Caco-2 (cell line): ENCODE measurements at places on chromosomes 7 and 10.

- H3K27me3 ChIP-seq, result no peaks in the 10 kb centered on the region
- no peak for DNase-seq
- no peak overlapping the region for H3K27ac ChIP-seq
- H3K4me3 ChIP-seq, result no peak overlapping the region
Observed at GRCh38 chr7:24115661-24116060, 168.3 kb upstream of the NPY start.

DNA sequence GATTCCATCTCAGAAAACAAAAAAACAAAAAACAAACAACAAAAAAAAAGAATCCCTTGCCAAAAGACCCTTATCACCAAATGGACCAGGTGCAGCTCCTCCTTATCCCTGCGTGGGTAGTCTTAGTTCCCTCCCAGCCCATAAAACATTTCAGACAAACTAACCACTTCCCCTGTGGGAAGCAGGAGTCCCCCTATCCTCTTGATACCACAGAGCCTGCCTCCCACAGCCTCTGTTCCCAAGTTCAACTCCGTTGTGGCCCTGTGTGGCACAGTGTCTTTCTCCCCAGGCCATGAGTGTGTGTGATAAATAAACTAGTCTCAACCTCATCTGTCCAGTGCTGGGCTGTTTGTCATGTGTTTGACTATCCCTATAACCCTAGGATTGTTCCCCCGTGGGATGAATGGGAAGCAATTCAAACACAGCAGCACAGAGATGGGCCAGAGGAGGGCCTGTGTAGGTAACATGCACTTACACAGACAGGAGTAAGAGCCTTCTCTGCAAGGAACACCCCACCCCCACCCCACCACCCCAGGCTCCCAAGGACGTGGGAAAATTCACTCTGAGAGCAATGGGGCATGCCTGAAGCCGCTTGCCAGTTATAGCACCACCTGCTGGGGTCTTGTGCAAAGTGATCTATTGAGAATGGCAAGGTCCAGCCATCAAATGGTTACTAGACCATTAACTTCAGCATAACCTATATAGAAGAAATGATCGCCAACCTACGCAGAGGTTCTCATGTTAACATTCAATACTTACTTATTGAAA, 147.1 kb upstream of the GHITM start:
- H3K27ac ChIP-seq, result no peak overlapping the region
- no peaks in the 10 kb centered on the region for H3K4me1 ChIP-seq
- H3K27me3 ChIP-seq, result no peaks in the 10 kb centered on the region

- H3K4me1 ChIP-seq, result no peaks in the 10 kb centered on the region
- no peak for DNase-seq
- H3K4me3 ChIP-seq, result no peak overlapping the region
- no peaks in the 10 kb centered on the region for H3K36me3 ChIP-seq
- H3K27ac ChIP-seq, result no peak overlapping the region
- H3K27me3 ChIP-seq, result no peaks in the 10 kb centered on the region
Observed at GRCh38 chr7:132709971-132710567, 133.8 kb upstream of the PLXNA4 start.

- no peaks in the 10 kb centered on the region for H3K27me3 ChIP-seq
- H3K27ac ChIP-seq, result no peak overlapping the region
- H3K4me3 ChIP-seq, result no peak overlapping the region
- DNase-seq, result no peak
- no peaks in the 10 kb centered on the region for H3K36me3 ChIP-seq
- no peaks in the 10 kb centered on the region for H3K4me1 ChIP-seq
Observed at GRCh38 chr7:41578700-41579099, 124.2 kb downstream of the INHBA start.

DNA sequence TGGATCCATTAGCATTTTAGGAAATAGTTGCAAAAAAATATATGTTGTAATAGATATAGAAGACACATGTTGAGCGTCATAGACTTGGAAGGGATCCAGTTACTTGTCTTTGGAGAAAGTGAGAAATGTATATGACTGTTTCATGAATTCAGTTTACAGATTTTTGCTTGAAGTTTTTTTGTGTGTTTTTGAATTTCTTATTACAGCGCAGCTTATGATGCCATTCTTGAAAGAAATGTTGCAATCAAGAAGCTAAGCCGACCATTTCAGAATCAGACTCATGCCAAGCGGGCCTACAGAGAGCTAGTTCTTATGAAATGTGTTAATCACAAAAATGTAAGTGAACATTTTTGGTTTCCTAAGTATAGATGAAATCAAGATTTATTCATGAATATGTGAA, 98.2 kb downstream of the MAPK8 start:
- no peaks in the 10 kb centered on the region for H3K27me3 ChIP-seq
- H3K36me3 ChIP-seq, result no peaks in the 10 kb centered on the region; the same call in 1 of the 2 replicates
- no peak overlapping the region for H3K27ac ChIP-seq

DNA sequence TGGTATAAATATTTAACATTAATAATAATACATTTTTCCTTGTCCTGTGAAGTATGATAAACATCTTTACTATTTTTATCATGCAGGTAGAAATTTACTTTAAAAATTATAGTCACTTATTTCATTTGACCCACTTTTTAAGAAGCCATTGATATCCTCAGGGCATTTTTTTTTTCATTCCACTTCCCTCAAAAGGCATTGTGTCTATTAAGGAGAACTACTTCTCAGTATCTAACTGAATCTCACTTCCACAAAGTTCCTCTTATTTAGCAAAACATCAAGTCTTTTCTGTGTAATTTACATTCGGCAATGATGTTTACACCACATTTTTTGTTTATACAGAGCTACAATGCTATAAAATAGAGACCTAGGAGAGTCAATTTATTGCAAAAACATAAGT, 388.2 kb upstream of the AKR1E2 start:
- no peak for DNase-seq
- peaks cover 14% of the 10 kb centered on the region for H3K4me1 ChIP-seq
- H3K27ac ChIP-seq, result no peak overlapping the region
- no peak overlapping the region for H3K4me3 ChIP-seq
- no peaks in the 10 kb centered on the region for H3K27me3 ChIP-seq

GRCh38 chr7:152073352-152073751, 47.9 kb downstream of the GALNT11 start:
- peak overlapping the region; percentile 9 for H3K27ac ChIP-seq
- no peak for DNase-seq
- peaks cover 29% of the 10 kb centered on the region for H3K4me1 ChIP-seq
- no peaks in the 10 kb centered on the region for H3K36me3 ChIP-seq
- no peaks in the 10 kb centered on the region for H3K27me3 ChIP-seq
- no peak overlapping the region for H3K4me3 ChIP-seq

- H3K27ac ChIP-seq, result no peak overlapping the region
- H3K4me1 ChIP-seq, result no peaks in the 10 kb centered on the region
- H3K4me3 ChIP-seq, result no peak overlapping the region
- DNase-seq, result no peak
Observed at GRCh38 chr10:80700252-80700651, 162.6 kb downstream of the SH2D4B start.

DNA sequence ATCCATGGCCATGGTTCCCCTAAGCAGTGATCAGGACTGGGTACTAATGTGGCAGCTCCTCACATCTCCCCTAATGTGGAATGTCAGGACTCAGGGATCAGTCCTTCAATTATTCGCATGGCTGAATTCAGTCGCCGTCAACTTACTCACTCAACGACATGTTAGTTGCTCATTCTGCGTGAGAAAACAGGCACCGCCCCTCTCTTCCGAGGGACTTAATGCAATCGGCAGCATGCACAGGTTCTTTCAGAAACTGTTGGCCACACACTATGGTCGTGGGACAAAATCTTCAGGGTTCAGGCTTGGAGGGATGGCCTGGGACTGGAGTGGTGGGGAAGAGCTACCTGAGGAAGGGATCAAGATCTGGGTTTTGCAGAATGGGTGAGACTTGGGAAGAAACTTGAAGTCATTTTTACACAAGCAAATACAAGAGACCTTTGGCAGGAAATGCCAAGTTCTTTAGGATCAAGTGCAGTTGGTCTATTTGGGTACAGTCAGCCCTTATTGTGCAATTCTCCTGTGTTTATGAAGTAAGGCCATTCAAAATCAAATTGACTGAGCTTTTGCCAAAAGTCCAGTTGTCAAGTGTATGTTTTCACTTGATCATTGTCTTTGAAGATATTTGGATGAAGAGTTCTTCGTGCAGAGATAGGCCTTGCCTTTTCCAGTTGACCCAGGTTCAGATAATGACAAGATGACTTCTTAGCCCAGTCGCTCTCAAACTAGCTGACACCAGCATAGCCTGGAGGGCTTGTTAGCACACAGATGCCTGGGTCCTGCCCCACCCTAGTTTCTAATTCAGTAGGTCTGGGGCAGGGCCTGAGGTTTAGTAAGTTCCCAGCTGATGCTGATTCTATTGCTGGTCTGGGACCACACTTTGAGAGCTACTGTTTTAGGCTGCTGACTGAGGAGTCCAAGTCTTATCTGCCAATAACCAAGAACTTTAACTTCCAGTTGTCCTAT, 48.5 kb downstream of the LRRC18 start:
- no peaks in the 10 kb centered on the region for H3K4me1 ChIP-seq
- H3K4me3 ChIP-seq, result no peak overlapping the region
- no peak for DNase-seq
- H3K36me3 ChIP-seq, result no peaks in the 10 kb centered on the region
- H3K27me3 ChIP-seq, result peaks cover 2% of the 10 kb centered on the region; the same call in 1 of the 2 replicates
- H3K27ac ChIP-seq, result no peak overlapping the region

DNA sequence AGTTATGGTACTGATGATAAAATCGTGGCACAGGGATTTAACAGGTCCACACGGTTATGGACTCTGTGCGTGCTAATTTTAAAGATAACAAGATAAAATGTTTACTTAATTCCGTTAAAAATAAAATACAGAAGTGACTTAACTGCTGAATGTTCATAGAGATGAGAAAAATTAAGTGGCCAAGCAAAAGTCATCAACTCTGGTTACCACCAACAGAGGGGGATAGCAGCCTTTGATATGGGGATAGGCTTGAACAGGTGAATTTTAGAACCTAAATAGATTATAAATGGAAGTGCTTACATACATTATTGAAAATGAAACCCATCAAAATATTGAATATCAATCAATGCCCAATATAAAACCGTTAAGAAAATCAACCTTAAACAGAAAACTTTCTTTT, 245.0 kb downstream of the WDR37 start:
- no peak for DNase-seq
- H3K4me3 ChIP-seq, result no peak overlapping the region
- no peaks in the 10 kb centered on the region; the same call in none of the 2 replicates for H3K27me3 ChIP-seq
- H3K36me3 ChIP-seq, result no peaks in the 10 kb centered on the region
- no peak overlapping the region for H3K27ac ChIP-seq

- peaks cover 4% of the 10 kb centered on the region; the same call in 1 of the 2 replicates for H3K4me1 ChIP-seq
- H3K27me3 ChIP-seq, result peaks cover 2% of the 10 kb centered on the region
- H3K4me3 ChIP-seq, result peak within 1 kb of the TSS; percentile 47
- no peaks in the 10 kb centered on the region for H3K36me3 ChIP-seq
Observed at GRCh38 chr7:107044347-107045194, at the start of gene PRKAR2B. TSS of gene PRKAR2B (plus strand) at chr7:107044705. CDS start at chr7:107044908, 203 bp downstream.

- peaks cover 1% of the 10 kb centered on the region; the same call in 1 of the 2 replicates for H3K27me3 ChIP-seq
Observed at GRCh38 chr10:60942788-60943315, 1.1 kb downstream of the RHOBTB1 start.

GRCh38 chr10:49408519-49409306, 12.8 kb upstream of the DRGX start:
- H3K4me1 ChIP-seq, result peaks cover 3% of the 10 kb centered on the region; the same call in 1 of the 2 replicates
- H3K27ac ChIP-seq, result no peak overlapping the region
- no peak for DNase-seq
- no peaks in the 10 kb centered on the region for H3K36me3 ChIP-seq
- no peak overlapping the region for H3K4me3 ChIP-seq
- H3K27me3 ChIP-seq, result no peaks in the 10 kb centered on the region; the same call in 1 of the 2 replicates

- no peak overlapping the region for H3K4me3 ChIP-seq
- no peaks in the 10 kb centered on the region for H3K36me3 ChIP-seq
- peak overlapping the region; percentile 51 for H3K27ac ChIP-seq
- H3K27me3 ChIP-seq, result no peaks in the 10 kb centered on the region; the same call in 1 of the 2 replicates
- peaks cover 6% of the 10 kb centered on the region for H3K4me1 ChIP-seq
- DNase-seq, result peak; percentile 51
Observed at GRCh38 chr10:127462643-127463295, 86.3 kb upstream of the NPS start.

DNA sequence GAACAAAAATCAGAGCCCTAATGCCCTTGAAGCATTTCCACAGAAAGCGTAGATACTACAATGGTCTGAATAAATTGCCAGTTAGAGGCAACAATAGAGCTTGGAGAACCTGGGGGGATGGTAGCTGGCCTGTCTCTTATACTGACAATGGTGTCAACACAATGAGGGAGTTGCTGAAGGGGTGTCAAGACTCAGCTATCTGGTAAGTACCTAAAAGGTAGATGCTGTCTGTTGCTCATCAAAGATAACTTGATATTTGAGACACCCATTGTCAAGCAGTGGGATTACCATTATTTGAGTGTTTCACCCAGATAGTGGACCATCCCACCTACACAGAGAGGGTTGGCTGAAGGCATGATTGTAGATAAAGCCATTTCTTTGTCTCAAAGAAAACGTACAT, 72.8 kb downstream of the PDE1C start:
- H3K4me1 ChIP-seq, result no peaks in the 10 kb centered on the region
- no peak for DNase-seq
- no peaks in the 10 kb centered on the region for H3K27me3 ChIP-seq
- H3K4me3 ChIP-seq, result no peak overlapping the region
- H3K27ac ChIP-seq, result no peak overlapping the region

DNA sequence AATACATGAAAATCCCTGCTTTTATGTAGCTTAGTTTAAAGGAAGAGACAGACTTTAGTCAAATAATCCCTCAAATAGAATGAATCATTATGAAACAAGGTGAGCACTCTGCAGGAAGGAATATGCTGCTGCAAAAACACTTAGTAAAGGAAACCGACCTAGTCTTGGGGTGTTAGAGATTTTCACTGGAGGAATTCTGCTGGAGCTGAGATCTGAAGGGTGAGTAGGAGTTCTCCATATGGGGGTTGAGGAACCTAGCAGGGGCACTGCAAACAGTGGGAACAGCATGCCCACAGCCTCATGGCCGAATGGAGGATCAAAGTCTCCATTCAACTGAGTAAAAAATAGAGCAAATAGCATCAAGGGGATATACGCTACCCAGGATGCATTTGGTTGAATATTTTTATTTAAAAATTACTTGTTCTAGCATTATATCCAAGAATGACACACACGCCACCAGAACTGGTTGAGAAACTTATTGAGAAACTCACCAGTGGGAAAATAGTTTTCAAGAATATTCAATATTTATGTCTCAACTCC, 3.5 kb downstream of the ITIH2 start:
- no peak overlapping the region for H3K27ac ChIP-seq
- H3K4me3 ChIP-seq, result no peak overlapping the region
- no peak for DNase-seq
- H3K27me3 ChIP-seq, result no peaks in the 10 kb centered on the region
- H3K4me1 ChIP-seq, result peaks cover 7% of the 10 kb centered on the region; the same call in 1 of the 2 replicates
- no peaks in the 10 kb centered on the region for H3K36me3 ChIP-seq

GRCh38 chr7:137488038-137488437, 144.5 kb upstream of the PTN start:
- no peaks in the 10 kb centered on the region for H3K36me3 ChIP-seq
- no peak overlapping the region for H3K4me3 ChIP-seq
- no peaks in the 10 kb centered on the region for H3K4me1 ChIP-seq
- no peak overlapping the region for H3K27ac ChIP-seq
- DNase-seq, result no peak
